GM13977 (cell line): ENCODE measurements at places on chromosomes 1 and 21.

- DNase-seq: no peak
Measured at GRCh38 chr21:43812139-43812821, 22.9 kb downstream of the RRP1 start.

DNA sequence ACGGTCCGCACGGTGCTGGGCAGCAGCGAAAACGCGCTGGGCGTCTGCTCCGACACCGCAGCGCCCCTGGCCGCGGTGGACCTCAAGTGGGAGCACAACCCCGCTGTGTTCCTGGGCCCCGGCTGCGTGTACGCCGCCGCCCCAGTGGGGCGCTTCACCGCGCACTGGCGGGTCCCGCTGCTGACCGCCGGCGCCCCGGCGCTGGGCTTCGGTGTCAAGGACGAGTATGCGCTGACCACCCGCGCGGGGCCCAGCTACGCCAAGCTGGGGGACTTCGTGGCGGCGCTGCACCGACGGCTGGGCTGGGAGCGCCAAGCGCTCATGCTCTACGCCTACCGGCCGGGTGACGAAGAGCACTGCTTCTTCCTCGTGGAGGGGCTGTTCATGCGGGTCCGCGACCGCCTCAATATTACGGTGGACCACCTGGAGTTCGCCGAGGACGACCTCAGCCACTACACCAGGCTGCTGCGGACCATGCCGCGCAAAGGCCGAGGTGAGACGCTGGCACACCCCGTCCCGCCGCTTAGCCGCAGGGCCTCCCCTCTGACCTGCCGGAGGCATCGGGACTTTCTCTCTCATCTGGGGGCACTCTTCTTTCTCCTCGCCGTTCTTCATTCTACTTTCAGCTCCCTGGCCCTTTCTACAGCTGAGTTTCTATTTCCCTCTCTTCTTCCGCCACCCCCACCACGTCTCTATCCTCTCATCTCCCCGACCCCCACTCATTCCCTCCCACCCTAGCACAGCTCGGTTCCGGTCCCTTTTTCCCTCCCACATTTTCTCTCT lies 1.0 kb downstream of the NPR1 start:
- DNase-seq: peak; percentile 52

DNA sequence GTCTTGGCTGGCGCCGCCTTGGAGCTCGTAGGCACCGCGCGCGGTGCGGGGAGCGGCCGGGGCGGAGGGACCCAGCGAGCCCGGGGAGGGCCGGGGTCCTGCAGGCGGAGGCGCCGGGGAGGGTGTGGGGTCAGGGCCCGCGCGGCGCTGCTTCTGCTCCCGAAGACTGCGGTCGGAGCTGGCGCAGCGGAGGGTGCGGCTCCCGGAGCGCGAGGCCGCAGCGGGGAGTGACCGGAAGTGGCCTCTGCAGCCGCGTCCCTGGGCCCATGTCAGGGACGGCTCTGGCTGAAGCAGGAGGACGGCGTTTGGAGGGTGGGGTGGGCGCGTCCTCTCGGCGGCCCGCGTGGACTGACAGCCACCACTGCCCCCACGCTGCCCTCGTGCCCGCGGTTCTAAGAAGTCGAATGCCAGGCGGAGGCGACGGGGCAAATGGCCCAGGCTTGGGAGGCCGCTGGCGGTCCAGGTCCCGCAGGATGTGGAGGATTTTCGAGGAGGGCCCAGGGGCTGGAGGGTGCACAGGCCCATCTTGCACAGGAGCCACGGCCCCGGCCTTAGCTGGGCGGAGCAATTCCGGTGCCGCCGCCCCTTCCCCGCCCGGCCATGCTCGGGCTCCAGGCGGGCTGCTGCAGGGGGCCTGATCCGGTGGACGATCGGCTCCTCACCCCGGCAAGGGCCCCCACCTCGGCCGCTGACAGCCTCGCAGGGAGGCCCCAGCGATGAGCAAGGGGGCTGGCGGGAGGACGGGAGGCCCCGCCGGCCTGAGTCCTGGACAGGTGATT lies 7.7 kb upstream of the ZNF669 start:
- peak; percentile 68 for DNase-seq

GRCh38 chr1:85058311-85058710 lies 10.0 kb upstream of the MCOLN3 start:
- no peak for DNase-seq

GRCh38 chr1:20322081-20322824 lies 31.6 kb downstream of the VWA5B1 start:
- peak; percentile 90 for DNase-seq

- no peak for DNase-seq
Measured at GRCh38 chr1:53339736-53340635, 12.1 kb upstream of the LRP8 start.

DNA sequence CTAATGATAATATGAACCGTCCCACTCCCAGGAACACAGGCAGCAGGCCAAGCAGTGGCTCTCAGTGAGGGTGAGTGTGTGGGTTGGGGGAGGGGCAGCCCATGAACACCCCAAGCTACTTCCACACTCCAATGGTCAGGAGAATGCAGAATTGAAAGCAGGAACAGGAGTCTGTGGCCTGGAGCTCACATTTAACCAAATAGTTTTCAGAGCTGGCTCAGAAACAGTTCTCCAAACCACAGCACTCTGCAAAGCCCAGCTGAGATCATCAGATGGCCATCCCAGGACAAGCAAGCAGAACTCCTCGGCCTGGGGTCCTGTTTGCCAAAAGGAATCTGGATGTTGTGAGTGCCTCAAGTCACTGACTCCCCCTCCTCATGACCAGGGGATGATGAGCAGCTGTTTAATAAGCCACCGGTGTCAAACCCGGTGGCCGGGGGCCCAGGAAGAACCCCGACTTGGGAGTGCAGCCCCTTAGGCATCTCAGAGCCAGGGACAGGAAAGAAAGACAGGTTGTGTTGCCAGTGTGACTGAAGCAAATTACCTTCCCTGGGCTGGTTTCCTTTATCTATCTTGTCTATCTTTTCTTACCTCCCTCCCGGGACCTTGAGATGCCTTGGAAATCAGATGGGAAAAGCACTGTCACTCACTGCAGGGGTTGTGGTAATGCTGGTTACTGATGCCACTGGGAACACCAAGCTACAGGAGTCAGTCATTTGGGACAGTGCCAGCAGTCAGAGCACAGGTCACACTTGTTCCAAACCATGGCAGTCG lies 20.4 kb downstream of the DEGS1 start:
- DNase-seq: no peak

- no peak for DNase-seq
Measured at GRCh38 chr1:2967881-2968280, 53.4 kb upstream of the ACTRT2 start.

GRCh38 chr1:165875171-165875570 lies 47.8 kb downstream of the UCK2 start:
- no peak for DNase-seq

DNA sequence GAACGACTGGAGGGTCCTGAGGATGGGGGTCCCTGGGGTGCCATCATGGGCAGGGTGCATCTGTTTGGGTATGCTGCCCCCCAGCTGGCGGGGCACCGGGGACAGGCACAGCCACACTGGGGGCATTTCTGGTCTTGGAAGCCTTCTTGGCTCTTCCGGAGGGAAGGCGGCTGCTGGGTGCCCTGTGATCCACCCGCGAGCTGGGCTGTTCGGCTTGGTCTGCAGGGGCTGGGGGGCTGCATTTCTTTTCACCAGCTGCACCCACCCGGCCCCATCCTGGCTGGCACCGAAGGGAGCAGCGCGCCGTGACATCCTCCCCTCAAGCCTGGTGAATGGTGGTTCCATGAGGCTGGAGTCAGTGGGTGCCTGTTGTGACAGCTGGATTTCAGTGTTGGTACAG lies 12.2 kb downstream of the FAAP20 start:
- DNase-seq: no peak

GRCh38 chr1:180137776-180138175 lies 16.9 kb upstream of the QSOX1 start:
- DNase-seq: no peak

DNA sequence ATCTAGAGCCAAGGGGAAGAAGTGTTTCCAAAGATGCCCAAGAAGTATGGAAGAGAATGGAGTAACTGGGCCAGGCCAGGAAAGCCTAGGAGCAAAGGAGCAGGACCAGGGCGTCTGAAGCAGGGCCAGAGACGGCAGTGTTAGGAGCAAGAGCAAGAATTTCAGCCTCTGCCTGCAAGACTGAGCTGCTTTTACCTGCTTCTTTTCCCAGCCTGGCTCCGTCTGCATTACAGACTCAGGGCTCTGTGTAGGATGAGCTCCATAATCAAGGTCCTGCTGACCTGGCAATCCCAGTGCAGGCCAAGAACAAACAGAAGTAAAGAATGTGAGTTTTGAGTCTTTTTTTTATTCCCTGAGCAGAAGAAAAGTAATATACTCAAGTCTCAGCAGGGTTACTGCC lies 10.1 kb downstream of the FMO1 start:
- DNase-seq: no peak

GRCh38 chr1:117015724-117016123 lies 14.2 kb downstream of the CD101 start:
- no peak for DNase-seq

GRCh38 chr1:116325922-116326321 lies 47.1 kb upstream of the ATP1A1 start:
- no peak for DNase-seq

DNA sequence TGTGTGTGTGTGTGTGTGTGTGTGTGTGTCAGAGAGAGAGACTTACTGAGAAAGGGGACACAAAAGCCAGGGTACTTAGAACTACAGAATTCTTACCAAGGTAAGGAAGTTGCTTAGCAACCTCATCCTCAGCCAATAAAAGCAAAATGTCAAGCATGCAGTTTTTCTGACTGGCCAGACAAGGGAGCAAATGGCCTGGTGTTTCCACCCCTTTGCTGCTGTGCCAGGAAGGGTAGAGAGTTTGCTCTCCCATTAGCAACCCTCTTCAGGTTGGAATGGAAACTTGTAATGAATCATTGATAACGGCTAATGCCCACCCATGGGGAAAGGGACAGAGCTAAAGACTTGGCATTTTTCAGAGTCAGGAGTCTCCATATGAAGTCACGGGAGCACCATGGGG lies 10.6 kb downstream of the RXRG start:
- no peak for DNase-seq

DNA sequence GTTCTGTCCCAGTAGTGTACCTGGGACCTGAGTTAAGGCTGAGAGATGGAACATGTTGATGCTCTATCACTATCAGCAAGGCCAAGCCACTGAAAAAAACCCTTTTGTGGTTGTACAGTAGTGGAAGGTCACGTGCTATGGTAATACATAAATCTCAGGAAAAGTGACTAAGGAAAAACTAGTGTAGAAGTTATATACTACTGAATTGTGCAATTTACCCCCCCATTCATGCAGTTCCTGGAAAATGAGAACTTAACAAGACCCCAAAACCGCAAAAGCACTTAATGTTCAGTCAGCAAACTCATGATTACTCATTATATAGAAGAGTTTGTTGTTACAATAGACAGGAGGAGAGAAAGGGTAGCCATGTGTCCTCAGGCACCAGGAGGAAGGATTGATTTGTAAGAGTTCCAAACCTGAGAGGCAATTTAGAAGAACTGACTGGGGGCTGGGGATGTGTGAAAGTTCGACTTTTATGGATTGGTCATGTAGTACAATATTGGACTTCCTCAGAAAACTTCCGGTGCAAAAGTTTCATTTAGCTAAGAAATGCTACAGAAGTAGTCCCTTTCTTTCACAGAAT lies 91.6 kb downstream of the RGL1 start:
- DNase-seq: no peak

DNA sequence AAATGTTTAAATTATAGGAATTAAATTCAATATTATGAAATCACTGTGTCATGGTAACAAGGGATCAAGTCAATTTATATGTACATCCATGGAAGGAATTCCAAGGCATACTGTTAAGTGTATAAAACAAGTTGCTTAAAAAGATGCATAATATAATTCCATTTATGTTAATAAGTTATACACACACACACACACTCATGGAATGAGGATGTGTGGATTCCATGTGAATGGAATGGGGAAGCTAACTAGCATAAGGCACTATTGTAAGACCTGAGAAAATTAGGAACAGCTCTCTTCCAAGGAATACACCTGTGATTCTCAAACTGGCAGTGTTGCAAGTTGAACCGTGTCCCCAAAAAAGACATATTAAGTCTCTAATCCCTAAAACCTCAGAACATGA lies 17.6 kb upstream of the TRAF3IP3 start:
- DNase-seq: no peak

GRCh38 chr1:229379846-229380245 lies 37.0 kb upstream of the CCSAP start:
- DNase-seq: no peak

GRCh38 chr21:34576041-34576511 lies 38.8 kb downstream of the RCAN1 start:
- DNase-seq: no peak

- DNase-seq: no peak
Measured at GRCh38 chr1:88609051-88609450, 75.0 kb upstream of the PKN2 start.

- no peak for DNase-seq
Measured at GRCh38 chr1:206035027-206035426, 11.3 kb upstream of the CTSE start.

DNA sequence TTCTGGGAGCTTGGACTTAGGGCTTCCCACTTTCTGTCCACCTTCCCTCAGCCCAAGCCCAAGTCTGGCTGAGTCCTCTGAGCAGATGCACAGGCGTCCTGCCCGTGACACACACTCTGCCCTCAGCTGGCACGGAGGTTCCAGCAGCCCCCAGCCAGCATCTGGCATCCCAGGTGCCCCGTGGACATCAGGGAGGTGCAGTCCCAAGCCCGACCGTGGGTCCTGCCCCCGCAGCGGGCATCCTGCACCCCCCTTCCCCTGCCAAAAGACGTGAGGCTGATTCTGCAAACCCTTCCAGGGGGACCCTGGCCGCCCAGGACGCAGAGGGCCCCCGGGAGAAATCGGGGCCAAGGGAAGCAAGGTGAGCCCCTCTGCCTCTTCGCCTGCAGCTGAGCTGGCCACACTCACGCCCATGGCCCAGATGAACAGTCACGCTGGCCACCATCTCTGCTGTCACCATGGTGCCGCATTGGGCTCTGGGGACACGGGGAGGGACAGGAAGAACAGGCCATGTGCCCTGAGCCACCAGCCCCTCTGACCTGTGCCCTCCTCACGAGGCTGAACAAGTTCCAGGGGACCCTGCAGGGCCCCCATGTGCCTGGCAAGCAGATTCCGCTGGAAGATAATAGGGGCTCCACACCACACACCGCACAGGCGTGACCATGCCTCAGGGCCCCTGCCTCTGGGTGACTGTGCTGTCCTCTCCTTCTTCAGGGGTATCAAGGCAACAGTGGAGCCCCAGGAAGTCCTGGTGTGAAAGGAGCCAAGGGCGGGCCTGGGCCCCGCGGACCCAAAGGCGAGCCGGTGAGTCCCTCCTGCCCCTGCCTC lies 20.6 kb downstream of the COL6A2 start:
- DNase-seq: no peak

GRCh38 chr1:184596950-184597645 lies 157.6 kb downstream of the EDEM3 start:
- DNase-seq: no peak

DNA sequence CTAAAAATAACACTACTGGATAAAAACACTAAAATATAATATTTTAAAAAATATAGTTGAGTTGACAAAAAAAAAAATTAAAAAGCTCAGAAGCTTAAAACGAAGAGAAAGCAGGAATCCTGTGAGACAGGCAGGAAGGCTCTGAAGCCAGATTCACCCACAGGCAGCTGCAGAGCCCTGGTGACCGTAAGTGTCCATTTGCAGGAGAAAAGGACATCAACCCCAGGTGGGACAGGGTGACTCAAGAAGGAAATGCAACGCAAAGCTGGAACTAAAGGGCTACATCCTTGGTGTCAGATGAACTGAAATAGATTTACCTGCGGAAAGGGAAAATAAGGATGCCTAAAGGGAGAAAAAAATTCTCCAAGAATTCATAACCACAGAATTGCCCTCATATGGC lies 46.8 kb downstream of the USP24 start:
- DNase-seq: no peak
